ENCODE measurements at places on chromosomes 5 and 9.
A peak's percentile ranks its signal among the peaks of the same experiment; 100 is the strongest.

- no peak for DNase-seq
Observed at GRCh38 chr5:42021923-42022322, 96.8 kb downstream of the FBXO4 start.

- DNase-seq: no peak
Observed at GRCh38 chr5:150529555-150529954, 21.6 kb downstream of the NDST1 start.

GRCh38 chr5:123176938-123177275 lies 87.9 kb downstream of the PRDM6 start:
- no peak for DNase-seq

DNA sequence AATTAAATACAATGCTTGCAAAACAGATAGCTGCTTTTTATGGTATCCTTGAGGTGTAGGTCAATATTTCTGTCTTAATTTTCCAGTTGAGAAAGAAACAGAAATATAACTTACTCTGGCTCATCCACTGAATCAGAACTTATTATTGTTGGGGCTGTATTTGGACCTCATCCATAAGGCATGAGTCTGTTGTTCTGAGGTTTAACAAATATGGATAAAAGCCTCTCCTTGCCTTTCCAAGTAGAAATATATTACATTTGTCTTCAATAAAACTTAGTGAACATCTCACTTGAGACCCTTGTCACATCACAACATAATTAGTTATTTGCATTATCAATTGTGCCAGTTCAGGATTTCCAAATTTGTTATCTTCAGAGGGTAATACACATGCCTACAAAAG lies 525.8 kb downstream of the AGTPBP1 start:
- DNase-seq: no peak

GRCh38 chr5:157857816-157858526 lies 974 bp downstream of the CLINT1 start:
- DNase-seq: no peak

DNA sequence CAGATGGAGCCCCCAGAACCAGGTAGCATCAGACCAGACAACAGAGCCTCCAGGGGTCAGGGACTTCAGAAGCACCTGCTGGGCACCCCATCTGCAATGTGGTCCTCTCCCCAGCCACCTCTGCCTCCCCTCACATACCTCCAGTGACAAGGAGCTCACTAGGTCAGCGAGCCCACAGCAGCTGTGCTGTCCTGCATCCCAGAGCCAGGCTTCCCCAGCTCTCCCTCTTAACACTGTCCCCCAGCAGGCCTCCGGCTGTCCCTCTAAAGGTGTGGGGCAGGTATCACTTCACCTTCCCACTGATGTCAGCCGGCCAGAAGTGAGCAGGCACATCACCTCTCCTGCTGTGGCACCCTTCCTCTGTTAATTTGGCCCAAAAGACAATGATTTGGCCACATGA lies 83.6 kb downstream of the LMX1B start:
- no peak for DNase-seq

GRCh38 chr5:148599187-148599586 lies 55.1 kb downstream of the HTR4 start:
- DNase-seq: no peak

DNA sequence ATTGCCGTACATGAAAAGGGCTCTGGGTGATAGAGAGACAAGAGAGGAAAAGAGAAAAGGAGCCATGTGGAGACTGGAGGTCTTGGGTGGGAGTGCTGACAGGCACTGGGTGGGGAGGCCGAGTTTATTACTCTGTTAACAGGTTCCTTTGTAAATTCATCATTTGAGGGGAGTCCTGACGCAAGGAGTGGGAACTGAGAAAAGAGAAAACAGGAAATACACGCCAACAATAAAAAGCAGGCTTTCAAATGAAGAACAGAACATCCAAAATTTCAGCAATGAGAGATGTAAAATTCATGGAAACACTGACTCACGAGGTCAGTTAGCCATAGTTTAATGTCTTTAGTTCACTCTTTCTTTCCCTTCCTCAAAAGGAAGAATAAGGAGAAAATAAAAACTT lies 342.8 kb downstream of the TMEM167A start:
- DNase-seq: peak; percentile 55

- no peak for DNase-seq
Observed at GRCh38 chr5:96026406-96027041, 64.9 kb upstream of the ELL2 start.

DNA sequence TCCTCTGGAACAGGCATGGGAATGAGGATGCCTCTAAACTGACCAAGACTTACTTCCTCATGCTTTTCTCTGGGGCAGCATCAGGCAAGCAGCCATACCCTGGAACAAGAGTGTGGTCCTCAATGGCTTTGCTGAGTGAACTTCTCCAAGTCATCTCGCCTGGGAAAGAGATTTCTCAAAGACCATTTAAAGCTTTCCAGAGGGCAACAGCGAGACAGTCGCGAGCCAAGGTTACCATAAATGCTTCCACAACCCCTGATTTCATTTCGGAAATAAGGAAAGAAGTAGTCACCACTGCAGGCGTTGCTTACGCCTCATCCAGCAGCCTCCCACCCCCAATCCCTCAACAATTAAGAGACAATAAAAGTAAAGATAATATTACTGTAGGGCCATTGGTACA lies 1.1 kb upstream of the SNCAIP start:
- peak; percentile 72 for DNase-seq

- DNase-seq: no peak
Observed at GRCh38 chr9:86734771-86735170, 212.5 kb downstream of the GAS1 start.

DNA sequence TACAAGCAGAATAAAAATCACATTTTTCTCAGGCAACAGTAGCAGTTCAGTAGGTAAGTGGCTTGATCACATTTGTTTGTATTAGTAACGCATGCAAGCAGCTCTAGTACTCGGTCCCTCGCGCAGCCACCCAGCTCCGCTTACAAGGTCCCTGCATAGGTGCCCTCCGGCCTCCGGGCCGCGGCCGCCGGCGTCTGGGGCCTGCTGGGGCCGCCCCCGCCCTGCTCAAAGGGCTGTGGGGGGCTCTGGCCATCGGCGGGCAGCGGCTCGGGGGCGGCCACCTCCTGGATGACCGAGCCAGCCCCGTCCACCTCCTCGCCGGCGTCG lies 50.2 kb upstream of the UBAC1 start:
- no peak for DNase-seq

- peak; percentile 10 for DNase-seq
Observed at GRCh38 chr5:94433397-94434163, 184.8 kb downstream of the KIAA0825 start.

DNA sequence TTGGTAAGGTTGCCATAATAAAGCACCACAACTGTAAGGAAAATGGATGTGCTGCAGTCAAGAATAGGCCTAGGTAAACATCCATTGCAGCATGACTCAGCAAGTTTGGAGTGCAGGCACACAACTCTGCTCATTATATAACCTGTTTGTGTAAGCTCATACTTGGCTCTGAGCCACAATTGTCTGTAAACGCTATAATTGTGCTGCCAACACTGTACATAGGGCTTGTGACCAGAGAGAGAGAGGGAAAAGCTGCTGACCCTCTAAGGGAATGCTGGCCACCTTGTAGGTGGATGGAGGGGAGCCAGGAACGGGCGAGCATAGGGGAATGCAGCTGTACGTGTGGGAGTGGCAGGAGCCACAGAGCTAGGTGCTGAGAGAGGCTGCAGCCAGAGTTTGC lies 2186.5 kb upstream of the ACO1 start:
- DNase-seq: no peak

DNA sequence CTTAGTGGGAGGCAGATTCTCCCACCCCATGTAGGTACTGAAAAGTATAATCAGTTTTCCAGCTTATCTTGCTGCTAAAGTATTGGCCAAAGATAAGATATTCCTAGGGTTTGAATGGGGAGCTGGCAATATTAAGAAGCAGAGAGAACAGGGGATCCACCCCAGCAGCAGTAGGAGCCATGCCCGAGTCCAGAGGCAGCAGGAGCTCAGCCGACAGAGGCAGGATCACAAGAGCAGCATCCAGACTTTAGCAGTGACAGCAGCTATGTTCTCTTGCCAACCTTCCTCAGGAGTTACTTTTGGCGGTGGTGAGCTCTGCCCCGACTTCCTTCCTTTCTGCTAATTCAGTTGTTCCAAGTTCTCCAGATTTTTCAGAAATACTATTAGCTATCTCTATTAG lies 224.5 kb downstream of the GADD45G start:
- no peak for DNase-seq

- DNase-seq: no peak
Observed at GRCh38 chr5:73378070-73378469, 70.5 kb downstream of the FOXD1 start.

DNA sequence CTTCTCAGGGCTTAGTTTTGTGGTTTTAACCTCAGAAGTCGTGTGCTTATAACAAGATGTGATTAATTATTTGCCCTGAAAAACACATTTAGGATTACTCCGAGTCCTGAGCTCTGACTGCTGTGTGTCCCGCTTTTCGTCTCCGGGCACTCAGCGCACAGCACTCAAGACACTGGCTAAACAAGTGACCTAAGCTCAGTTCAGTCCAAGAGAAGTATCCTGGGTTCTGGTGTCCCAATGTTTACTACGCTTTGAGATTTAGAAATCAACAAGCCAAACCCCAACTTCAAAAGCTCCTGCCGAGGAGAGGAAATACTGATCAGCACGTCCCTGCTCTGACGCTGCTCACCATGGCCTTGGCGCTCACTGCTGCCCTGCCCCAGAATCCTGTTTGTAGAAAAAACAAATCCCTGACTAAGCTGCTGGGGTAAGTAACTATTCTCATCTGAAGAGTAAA lies 53.2 kb downstream of the IPPK start:
- DNase-seq: no peak

GRCh38 chr9:135365013-135365768 lies 114.4 kb upstream of the PPP1R26 start:
- DNase-seq: peak; percentile 61

DNA sequence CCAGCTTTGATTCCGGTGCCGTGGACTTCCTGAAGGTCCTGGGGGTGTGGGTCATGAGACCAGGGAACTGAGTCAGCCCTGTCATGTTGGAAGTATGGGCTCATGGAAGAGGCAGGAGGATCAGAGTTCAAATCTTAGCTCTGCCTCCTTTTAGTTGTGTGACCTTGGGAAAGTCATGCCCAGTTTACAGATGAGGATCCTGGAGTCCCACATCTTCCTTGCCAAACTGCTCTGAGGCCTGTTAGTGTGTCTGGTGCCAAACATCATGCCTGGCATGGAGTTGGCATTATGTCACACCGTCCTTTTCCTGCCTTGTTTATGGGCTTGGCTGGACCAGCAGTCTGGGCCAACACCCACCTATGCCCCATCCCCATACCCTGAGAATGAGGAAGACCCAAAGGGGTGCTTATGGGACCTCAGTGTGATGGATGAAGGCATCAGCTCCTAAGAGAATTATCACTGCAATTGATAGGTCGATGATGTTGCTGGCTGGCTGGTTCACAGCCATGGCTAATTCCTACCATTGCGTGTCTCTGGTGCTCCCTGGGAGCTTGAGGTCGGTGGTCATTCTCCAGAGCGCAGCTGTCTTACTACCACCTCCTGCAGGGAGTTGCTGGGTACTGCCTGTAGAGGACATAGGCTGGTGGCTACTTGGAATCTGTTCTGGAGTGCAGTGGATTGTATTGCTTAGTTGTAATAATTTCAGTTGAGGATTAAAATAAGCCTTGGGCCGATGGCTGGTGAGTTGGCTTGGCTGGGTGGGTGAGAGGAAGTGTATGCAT lies 140.5 kb upstream of the PITX1 start:
- DNase-seq: no peak

GRCh38 chr9:133257465-133257956 lies 17.5 kb downstream of the ABO start:
- DNase-seq: no peak

DNA sequence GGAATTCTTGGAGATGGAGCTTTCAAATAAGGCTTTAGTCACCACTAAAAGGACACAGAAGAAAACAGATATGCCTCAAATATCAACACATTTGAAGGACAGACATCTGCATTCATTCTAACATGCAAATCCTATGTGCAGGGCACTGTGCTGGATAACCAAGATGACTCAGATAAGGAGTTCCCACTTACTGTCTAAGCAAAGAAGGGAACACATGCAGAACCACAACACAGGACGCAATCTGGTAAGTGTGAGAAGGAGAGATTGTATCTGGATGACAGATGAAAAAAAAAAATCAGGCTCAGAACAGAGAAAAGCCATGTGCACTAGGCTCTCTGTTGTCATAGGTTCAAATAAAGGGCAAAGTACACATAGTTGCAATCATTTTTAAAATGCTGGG lies 42.5 kb downstream of the ELAVL2 start:
- no peak for DNase-seq

- no peak for DNase-seq
Observed at GRCh38 chr9:34459941-34460340, 1.3 kb downstream of the DNAI1 start.

DNA sequence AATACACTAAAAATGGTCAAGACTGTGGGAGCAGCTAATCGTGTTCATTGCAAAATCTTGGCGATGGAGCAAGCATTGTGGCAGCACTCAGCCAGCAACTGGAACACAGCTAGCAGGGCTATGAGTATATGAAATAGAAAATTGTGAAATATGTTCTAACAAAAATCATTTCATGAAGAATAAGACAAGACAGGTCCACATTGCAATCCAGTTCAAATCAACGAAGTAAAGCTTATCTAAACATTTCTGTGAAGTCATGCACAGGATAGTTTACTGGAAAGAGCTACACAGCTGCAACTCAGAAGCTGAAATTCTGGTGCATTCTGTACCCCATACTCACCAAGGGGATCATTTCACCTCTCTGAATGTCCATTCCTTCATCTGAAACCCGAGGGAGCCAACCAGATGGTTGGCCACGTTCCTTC lies 5.3 kb upstream of the NFIL3 start:
- DNase-seq: no peak

- DNase-seq: no peak
Observed at GRCh38 chr5:33999978-34000377, 7.9 kb downstream of the AMACR start.

GRCh38 chr9:109460576-109460975 lies 37.5 kb downstream of the PTPN3 start:
- DNase-seq: no peak

GRCh38 chr5:137696481-137696880 lies 39.4 kb downstream of the KLHL3 start:
- no peak for DNase-seq

DNA sequence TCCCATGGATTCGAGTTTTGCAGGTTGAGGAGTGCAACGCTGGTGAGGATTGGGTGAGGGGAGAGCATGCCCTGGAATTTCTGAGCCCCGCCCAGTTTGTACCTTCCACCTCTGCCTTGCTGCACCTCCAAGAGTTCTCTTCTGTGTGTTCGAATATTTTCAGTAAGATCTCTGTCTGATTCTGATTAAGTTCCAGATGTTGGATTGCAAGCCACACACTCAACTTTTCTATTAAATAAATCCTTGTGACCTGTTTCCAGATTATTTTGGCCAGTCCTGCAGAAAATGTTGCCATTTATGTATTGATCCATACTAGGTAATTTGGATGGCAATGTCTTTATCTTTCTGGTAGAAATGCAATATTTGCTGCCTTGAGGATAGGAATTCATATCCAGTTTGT lies 54.1 kb downstream of the IL31RA start:
- DNase-seq: no peak

GRCh38 chr9:18137815-18138214 lies 336.1 kb upstream of the ADAMTSL1 start:
- DNase-seq: no peak
